ENCODE measurements at places on chromosomes 12 and 14. TPM values are rescaled to one million over a fixed set of nuclear protein-coding genes. Genes with fewer than 3 reads are reported as not detected.

Gene KRT2
- total RNA-seq, result not detected

Gene FITM1
- 1.1 TPM for total RNA-seq

Gene SIX6
- not detected for total RNA-seq

Gene RNASE7
- not detected for total RNA-seq

Gene DPY19L2
- 2.3 TPM for total RNA-seq

Gene NRL
- 2.8 TPM for total RNA-seq

GRCh38 chr12:91622037-91622436 lies 439.4 kb upstream of the DCN start:
- H3K36me3 ChIP-seq, result no peaks in the 10 kb centered on the region
- no peak overlapping the region for H3K4me3 ChIP-seq
- no peaks in the 10 kb centered on the region for H3K27me3 ChIP-seq
- H3K4me1 ChIP-seq, result no peaks in the 10 kb centered on the region

- H3K4me1 ChIP-seq, result no peaks in the 10 kb centered on the region
- H3K27ac ChIP-seq, result no peak overlapping the region
- no peaks in the 10 kb centered on the region for H3K36me3 ChIP-seq
- no peak for DNase-seq
- H3K27me3 ChIP-seq, result no peaks in the 10 kb centered on the region
These were observed 60.0 kb downstream of the BBS10 start for GRCh38 chr12:76288218-76288617.

DNA sequence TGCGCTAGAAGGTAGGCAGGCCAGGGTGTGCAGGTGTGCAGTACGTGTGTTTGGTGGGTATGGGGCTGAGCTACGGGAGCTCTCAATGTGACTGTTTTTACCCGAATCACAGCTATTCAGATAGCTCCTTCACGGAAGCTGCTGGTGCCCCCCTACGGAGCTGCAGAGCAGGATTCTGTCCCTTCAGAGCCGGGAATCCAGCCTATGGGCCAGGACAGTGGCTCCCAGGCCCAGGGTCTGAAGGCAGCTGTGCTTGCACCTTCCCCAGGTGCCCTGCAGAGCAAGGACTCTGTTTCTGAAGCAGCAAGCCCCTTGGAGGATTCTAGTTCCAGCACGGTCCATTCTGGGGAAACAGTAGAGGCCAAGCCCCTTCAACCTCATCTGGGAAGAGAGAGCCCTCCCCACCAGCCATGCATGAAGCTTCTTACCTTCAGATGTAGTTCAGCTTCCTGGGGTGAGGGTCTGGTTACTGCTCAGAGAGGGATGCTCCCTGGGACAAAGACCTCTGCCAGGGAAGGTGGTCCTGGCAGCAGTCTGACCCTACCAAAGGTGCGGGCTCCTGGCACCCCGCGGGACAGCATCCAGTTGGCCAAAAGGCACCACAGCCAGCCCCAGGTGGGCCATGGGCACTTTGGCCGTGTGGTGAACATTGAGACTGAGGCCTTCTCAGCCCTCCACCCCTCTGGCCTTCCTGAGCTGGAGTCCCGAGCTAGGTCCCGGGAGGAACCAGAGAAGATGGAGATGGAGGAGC lies 29.1 kb downstream of the PLEKHH1 start:
- no peaks in the 10 kb centered on the region for H3K36me3 ChIP-seq
- no peak overlapping the region for H3K4me3 ChIP-seq
- H3K27ac ChIP-seq, result no peak overlapping the region
- H3K27me3 ChIP-seq, result no peaks in the 10 kb centered on the region
- no peaks in the 10 kb centered on the region for H3K4me1 ChIP-seq

- H3K4me3 ChIP-seq, result no peak overlapping the region
- no peak for DNase-seq
- no peaks in the 10 kb centered on the region for H3K27me3 ChIP-seq
- no peaks in the 10 kb centered on the region for H3K36me3 ChIP-seq
- no peak overlapping the region for H3K27ac ChIP-seq
These were observed 122.2 kb upstream of the METAP2 start for GRCh38 chr12:95351748-95352147.

DNA sequence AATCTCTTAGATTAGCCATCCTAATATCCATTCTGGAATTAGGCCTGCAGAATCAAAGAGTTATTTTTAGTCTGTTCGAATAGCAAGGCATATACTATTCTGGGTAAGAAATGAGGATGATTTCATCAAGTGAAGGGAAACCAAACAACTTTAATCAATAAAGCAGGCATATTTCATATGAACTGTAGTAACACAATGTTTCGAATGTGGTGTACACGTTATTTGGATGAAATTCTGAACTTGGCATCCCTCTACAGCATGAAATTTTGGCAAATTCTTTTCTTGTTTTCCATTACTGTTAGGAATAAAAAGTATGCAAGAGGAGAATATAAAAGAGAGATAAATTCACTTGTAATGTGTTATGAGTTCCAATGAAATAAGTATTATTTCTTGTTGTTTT lies 1233.3 kb upstream of the SEL1L start:
- no peaks in the 10 kb centered on the region for H3K4me1 ChIP-seq
- DNase-seq, result no peak
- H3K36me3 ChIP-seq, result no peaks in the 10 kb centered on the region
- no peak overlapping the region for H3K4me3 ChIP-seq

- H3K36me3 ChIP-seq, result no peaks in the 10 kb centered on the region
- H3K4me3 ChIP-seq, result no peak overlapping the region
- no peak for DNase-seq
These were observed 97.1 kb upstream of the CDKN3 start for GRCh38 chr14:54299410-54300363.

GRCh38 chr14:22386924-22387775 lies 201.9 kb downstream of the DAD1 start:
- H3K4me1 ChIP-seq, result no peaks in the 10 kb centered on the region
- no peak overlapping the region for H3K27ac ChIP-seq
- H3K36me3 ChIP-seq, result no peaks in the 10 kb centered on the region
- H3K4me3 ChIP-seq, result no peak overlapping the region

GRCh38 chr14:36671149-36671548 lies 9.5 kb downstream of the PAX9 start:
- H3K36me3 ChIP-seq, result no peaks in the 10 kb centered on the region
- H3K27me3 ChIP-seq, result peaks cover 71% of the 10 kb centered on the region
- H3K4me1 ChIP-seq, result no peaks in the 10 kb centered on the region
- H3K27ac ChIP-seq, result no peak overlapping the region

DNA sequence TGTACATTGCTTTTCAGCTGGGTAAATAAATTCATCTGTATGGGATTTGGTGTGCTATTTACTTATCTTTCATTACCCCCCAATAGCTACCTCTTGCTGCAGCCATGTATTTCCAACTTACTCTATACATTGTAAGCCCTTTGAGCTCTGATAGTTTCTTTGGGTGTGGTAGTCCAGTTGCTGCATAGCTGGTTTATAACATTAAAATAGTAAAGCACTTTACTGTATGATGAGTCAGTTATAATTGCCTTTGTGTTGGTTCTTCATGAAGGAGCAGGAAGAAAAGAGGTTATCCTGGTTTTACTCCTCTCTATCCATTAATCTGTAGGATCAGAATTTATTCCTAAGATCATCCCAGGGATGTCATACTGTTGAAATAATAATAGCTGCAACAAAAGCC lies 15.7 kb downstream of the TBC1D30 start:
- H3K4me1 ChIP-seq, result no peaks in the 10 kb centered on the region
- H3K27me3 ChIP-seq, result no peaks in the 10 kb centered on the region
- no peak for DNase-seq
- H3K36me3 ChIP-seq, result peaks cover 9% of the 10 kb centered on the region
- no peak overlapping the region for H3K27ac ChIP-seq

GRCh38 chr14:79831195-79831892 lies 380.0 kb downstream of the DIO2 start:
- no peaks in the 10 kb centered on the region for H3K27me3 ChIP-seq
- H3K27ac ChIP-seq, result no peak overlapping the region
- H3K36me3 ChIP-seq, result no peaks in the 10 kb centered on the region
- DNase-seq, result no peak

- H3K27me3 ChIP-seq, result no peaks in the 10 kb centered on the region
- H3K36me3 ChIP-seq, result no peaks in the 10 kb centered on the region
- no peak within 1 kb of the TSS for H3K27ac ChIP-seq
- no peak for DNase-seq
- H3K4me1 ChIP-seq, result no peaks in the 10 kb centered on the region
- H3K4me3 ChIP-seq, result no peak within 1 kb of the TSS
These were observed at the start of gene PLD4 for GRCh38 chr14:104924421-104925213. TSS of gene PLD4 (plus strand) at chr14:104924879. CDS start at chr14:104927141, 2,262 bp downstream.

DNA sequence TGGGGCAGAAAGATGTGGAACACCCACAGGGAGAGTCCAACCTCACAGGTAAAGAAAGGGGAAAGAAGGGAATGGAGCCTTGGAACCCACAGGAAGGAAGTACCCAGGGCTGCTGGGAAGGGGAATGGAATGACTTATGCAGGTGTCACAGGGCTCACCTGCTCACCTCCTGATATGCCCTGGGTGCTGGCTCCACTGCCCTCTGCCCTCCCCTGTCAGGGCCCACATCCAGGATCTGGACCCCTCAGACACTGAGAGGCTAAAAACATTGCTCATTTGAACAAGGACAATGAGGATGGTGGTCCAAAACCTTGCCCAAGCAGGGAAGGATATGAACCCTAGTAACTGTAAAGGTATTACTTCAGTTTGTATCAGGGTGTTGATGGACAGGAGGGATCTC lies 19.3 kb downstream of the ZBTB39 start:
- no peak for DNase-seq
- no peak overlapping the region for H3K27ac ChIP-seq
- no peaks in the 10 kb centered on the region for H3K27me3 ChIP-seq
- H3K36me3 ChIP-seq, result no peaks in the 10 kb centered on the region
- no peak overlapping the region for H3K4me3 ChIP-seq

DNA sequence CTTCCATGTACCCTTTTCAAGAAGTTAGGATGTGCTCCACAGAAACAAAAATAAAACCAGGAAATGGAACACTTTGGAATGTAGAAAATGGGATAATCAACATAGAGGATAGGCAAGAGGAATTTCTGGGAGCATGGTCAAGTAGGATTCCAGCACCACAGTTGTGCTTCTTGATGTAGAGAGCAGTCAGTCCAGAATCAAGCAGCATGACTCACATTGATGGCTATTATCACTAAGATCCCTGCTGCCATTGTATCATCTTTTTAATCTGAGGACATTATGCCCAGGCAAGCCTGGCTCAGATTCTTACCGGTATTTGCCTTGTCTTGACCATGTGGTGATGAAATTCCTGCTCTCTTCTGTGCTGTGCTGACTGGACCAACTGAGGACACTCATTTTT lies 5.7 kb downstream of the ETFRF1 start:
- peaks cover 8% of the 10 kb centered on the region for H3K4me1 ChIP-seq
- H3K27me3 ChIP-seq, result no peaks in the 10 kb centered on the region
- H3K36me3 ChIP-seq, result peaks cover 17% of the 10 kb centered on the region
- no peak for DNase-seq
- H3K27ac ChIP-seq, result no peak overlapping the region
- no peak overlapping the region for H3K4me3 ChIP-seq

DNA sequence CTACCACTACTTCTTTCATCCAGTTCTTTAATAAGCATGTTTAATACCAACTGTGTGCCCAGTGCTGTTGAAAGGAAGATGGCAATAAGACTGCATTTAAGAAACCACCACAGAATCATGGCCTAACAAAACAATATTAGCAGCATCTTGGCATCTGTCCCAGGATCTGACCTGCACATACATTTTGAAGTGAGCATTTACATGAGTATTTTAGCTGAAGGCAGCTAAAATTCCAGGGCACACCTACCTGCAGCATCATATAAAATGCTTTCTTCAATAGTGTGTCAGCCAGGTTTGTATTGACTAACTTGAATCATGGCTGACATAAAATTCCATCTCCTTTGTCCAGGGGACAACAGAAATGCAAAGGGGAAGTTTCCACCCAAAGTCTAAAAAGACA lies 65.0 kb upstream of the ARHGAP5 start:
- no peak overlapping the region for H3K27ac ChIP-seq
- H3K4me3 ChIP-seq, result no peak overlapping the region
- H3K36me3 ChIP-seq, result no peaks in the 10 kb centered on the region
- H3K27me3 ChIP-seq, result no peaks in the 10 kb centered on the region

DNA sequence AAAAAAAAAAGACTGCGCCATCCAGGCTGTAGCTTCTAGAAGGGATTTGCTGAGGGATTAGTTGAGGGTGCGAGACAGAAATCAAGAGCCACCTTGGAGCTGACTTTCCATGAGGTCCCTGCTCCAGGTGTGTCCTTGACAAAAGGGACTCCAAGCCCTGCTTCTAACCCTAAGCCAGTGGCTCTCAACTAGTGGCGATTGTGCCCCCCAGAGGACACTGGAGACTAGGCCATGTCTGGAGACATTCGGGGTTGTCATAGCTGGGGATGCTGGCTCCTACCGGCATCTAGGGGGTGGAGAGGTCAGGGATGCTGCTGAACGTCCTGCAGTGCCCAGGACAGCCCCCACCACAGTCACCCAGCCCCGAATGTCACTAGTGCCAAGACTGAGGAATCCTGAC lies 40.6 kb downstream of the SPRING1 start:
- H3K4me1 ChIP-seq, result peaks cover 18% of the 10 kb centered on the region
- no peak overlapping the region for H3K27ac ChIP-seq
- DNase-seq, result no peak
- H3K36me3 ChIP-seq, result no peaks in the 10 kb centered on the region
- no peak overlapping the region for H3K4me3 ChIP-seq

DNA sequence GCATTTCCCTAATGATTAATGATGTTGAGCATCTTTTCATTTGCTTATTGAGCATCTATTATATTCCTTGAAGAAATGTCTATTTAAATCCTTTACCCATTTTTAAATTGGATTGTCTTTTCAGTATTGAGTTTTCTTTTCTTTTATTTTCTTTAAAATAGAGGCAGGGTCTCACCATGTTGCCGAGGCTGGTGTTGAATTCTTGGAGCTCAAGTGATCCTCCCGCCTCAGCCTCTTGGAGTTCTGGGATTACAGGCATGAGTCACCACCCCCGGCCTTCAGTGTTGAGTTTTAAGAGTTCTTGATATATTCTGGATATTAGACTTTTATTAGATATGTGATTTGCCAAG lies 73.3 kb upstream of the HECTD1 start:
- H3K27ac ChIP-seq, result no peak overlapping the region
- no peak for DNase-seq
- no peaks in the 10 kb centered on the region for H3K27me3 ChIP-seq

DNA sequence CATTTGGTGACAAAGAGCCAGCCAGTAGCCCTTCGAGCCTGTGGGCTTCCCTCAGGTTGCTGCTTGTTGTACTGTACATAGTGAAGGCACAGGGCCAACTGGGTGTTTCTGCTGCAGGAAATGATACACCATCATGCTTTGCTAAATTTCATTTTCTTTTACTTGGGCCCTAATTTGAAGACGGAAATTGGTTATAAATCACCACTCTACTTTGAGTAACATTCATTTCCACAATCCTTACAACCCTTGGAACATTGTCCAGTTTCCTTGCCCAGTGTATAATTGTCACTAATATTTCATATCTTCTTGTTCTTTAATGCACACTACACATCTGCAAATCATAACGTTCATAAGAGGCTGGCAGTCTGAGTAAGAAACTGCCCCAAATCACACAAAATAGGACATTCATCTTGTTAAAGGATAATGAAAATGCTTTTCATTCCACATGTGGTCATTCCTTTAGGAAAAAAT lies 30.2 kb downstream of the MSRB3 start:
- H3K27ac ChIP-seq, result no peak overlapping the region
- no peaks in the 10 kb centered on the region for H3K36me3 ChIP-seq
- H3K27me3 ChIP-seq, result no peaks in the 10 kb centered on the region
- no peak overlapping the region for H3K4me3 ChIP-seq
- no peak for DNase-seq
- peaks cover 10% of the 10 kb centered on the region for H3K4me1 ChIP-seq
